Gastroesophageal sphincter (tissue), 4 donors: ENCODE measurements at places on chromosomes 6 and 20.

GRCh38 chr20:7940341-7940740 is at the start of gene HAO1:
HAO1 (minus strand) TSS chr20:7940458; CDS start chr20:7940422, 36 bp downstream.
- ATAC-seq, result no peak

DNA sequence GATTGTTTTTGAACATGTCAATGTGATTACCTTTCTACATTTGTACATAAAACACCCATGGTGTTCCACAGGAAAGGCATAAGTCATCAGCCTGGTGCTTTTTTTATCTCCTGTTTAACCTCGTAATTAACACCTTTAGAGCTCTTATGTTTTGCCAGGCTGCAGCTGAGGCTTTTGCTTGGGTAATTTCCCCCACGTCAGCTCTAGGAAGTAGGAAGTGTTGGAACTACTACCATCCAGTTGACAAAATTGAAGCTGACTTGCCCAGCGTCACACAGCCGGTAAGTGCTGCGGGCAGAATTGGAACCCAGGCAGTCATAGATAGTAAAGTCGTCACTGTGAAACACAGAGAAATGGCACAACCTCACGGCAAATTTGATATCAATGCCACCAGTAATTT is 86.6 kb upstream of the BMP2 start:
- ATAC-seq, result no peak

GRCh38 chr6:163487606-163488005 is 73.1 kb downstream of the QKI start:
- no peak for ATAC-seq

DNA sequence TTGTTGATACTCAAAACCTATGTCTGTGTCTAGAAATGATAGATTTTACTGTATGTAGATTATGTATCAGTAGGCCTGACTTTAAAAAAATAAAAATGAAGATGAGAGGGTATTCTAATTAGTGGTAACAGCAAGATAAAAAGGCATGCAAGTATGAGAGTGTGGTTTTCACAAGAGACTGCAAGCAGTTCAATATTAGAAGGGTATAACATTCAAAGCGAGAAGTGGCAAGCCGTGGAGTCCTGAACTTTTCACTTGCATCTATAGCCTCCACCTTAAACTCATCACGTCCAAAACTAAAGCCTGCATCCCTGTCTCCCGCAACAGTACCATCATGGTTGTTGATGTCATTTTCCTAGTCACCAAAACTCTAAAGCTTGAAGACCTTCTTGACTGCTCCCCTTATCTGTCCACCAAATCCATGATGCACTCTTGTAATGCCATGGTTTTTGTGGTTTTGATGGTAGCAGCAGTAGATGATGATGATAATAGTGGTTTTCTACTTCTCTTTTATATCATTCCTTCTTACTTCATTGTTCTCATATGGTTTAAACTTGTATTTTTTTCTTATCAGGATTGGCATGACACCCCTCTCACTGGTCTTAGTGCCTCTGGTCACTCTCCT is 9.2 kb upstream of the CGA start:
- no peak for ATAC-seq

DNA sequence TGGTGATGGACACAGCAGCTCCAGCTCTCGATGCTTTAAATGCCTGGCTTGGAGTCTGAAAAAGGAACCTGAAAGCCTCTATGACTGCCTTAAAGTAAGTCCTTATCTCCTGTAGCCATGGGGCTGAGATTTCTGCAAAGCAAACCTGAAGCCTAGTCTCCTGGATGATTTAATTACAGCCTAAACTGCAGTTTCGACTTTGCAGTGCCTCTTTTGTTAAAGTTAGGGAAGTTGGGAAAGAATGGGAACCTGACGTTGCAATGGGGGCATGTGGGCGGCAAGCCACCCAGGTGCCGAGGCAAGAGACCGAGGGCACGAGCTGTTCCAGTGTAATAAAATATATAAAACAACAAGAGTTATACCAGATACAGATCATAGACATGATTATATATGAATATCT is 11.7 kb upstream of the TCFL5 start:
- ATAC-seq, result no peak

DNA sequence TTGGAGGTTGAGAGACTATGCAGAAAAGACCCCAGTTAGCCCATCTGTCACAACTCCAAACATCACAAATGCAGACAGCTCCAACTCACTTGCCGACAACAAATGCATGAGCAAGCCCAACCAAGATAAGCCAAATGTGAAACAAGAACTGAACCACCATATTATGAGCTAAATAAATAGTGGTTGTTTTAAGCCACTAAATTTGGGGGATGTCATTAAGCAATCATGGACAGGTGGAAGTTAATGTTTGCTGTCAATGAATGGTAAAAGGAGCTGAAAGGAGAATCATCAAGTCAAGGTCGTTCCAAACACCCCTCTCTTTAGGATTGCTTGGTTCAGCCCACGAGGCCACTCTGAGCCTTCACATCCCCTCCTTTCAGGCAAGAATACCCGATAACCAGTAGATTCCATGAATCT is 71.2 kb upstream of the PLCB4 start:
- no peak for ATAC-seq

DNA sequence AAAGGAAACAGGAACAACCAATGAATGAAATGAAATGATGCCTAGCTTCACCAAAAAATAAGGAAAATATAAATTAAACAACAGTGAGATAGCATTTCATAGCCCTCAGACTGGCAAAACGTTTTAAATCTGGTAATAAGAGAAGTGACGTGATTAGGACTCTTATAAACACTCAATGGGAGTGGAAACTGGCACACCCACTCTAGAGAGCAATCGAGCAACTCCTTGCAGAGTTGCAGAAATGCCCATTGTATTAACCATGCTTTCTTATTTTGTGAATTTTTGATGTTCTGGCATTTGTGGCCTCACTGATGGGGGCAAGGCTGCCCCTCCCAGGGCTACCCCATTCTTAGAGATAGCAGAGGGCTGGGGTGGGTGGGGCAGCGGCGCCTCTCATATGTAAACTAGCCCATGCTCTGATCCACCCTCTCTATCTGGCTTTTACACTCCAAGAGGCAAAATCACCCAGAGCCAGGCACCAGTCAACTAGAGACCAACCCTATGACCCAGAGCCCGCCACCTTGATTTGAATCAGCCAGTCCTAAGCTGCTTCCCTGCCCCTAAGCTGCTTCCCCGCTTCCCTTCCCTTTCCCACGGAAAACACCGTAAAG is 6.4 kb upstream of the PNPLA1 start:
- ATAC-seq, result no peak

DNA sequence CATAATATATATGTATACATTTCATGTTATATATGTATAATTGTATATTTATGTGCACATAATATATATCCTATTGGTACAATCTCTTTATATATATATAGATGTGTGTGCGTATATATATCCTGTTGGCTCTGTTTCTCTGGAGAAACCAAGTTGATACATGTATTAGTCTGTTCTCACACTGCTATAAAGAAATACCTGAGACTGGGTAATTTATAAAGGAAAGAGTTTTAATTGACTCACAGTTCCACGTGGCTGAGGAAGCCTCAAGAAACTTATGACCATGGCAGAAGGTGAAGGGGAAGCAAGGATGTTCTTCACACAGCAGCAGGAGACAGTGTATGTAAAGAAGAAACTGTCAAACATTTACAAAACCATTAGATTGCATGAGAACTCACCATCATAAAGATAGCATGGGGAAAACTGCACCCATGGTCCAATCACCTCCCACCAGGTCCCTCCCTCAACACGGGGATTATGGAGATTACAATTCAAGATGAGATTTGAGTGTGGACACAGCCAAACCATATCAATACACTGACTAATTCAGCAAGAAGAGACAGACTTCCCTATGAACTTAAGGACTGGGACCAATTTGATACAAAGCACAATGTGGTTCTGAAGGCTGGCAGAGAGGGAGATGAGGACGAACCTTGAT is 14.0 kb downstream of the CST3 start:
- no peak for ATAC-seq

GRCh38 chr20:45810191-45810970 is 2.1 kb upstream of the UBE2C start:
- ATAC-seq, result no peak

GRCh38 chr6:91718198-91718597 is 1131.3 kb upstream of the MAP3K7 start:
- ATAC-seq, result no peak

DNA sequence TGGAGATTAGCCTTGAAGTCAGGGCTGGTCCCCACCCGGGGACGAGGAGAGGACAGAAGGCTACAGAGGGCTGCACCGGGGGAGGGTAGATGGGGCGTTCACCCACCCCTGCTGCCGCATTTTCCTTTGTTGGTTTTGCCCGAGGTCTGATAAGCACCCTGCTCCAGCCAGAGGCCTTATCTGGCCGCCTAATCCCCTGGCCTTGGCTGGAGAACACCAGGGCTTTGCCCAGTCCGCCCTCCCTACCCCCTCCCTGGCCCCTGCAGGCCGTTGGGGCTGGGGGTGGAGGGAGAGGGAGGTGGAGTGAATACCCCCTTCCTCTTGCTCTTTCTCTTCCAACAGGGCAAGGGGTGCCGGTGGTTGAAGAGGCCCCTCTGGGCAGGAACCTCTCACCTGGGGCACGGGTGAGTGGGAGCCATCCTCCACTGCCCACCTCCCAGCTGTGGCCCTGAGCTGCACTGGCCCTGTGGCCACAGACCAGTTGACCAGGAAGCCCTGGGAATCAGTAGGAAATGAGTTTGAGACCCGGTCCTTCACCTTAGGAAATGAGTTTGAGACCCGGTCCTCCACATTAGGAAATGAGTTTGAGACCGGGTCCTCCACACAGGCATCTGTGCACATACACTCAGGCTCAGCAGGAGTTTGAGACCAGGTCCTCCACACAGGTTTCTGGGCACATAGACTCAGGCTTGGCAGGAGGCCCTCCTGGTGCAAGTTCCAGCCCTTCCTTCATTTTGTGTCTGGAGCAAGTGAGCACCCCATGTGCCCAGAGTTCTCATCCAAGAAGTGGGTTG is 12.0 kb upstream of the GATA5 start:
- ATAC-seq, result no peak

- no peak for ATAC-seq
Observed at GRCh38 chr20:33273117-33273851, 9.7 kb upstream of the BPIFB1 start.

DNA sequence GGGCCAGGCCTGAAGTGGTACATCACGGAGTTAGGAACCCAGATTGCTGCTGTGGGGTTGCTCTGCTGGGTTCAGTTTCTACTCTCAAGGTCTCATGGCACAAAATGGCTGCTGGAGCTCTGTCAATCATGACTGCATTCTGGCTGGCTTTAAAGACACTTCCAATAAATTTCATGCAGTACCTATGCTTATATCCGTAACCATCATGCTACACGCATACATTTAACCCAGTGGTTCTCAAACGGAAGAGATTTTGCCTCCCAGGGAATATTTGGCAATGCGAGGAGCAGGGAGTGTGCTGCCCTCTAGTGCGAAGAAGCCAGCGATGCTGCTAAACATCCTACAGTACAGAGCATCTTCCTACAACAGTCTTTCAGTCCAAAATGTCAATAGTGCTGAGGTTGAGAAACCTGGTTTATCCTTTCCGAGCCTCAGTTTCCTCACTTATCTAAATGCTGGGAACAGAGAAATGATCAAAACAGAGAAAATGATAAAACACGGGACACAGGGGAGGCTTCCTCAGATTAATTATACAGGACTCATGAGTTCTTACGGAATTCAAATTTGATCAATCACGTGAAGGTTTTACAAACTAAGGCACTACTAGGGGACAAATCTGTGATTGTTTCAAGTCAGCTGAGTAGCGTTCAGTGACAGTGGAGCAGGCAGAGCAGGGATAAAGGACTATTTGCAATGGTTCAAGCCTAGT is 9.6 kb upstream of the SLC2A10 start:
- ATAC-seq, result no peak
